ENCODE measurements at places on chromosomes 6 and 20.

- DNase-seq = no peak
These were observed 5.4 kb downstream of the UQCC2 start for GRCh38 chr6:33705955-33706725.

DNA sequence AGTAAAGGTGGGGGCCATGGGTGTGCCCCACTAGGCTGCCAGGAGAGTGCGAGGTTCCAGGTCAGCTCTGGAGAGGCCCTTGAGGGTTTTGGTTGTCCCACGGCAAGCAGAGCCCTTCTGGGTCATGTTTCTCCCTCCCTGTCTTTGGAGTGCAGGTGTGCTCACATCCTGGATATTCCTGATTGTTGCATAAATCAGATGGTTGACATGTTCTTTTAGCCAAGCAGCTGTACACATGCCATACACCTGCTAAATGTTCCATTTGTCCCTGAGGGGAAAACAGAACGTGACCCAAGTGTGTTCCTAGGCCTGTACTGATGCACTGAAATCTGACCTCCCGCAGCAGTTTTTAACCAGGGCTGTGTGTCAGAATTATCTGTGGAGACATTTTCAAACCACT, 77.5 kb upstream of the BEND3 start:
- no peak for DNase-seq

GRCh38 chr6:125991653-125992052, 5.3 kb downstream of the TRMT11 start:
- no peak for DNase-seq

DNA sequence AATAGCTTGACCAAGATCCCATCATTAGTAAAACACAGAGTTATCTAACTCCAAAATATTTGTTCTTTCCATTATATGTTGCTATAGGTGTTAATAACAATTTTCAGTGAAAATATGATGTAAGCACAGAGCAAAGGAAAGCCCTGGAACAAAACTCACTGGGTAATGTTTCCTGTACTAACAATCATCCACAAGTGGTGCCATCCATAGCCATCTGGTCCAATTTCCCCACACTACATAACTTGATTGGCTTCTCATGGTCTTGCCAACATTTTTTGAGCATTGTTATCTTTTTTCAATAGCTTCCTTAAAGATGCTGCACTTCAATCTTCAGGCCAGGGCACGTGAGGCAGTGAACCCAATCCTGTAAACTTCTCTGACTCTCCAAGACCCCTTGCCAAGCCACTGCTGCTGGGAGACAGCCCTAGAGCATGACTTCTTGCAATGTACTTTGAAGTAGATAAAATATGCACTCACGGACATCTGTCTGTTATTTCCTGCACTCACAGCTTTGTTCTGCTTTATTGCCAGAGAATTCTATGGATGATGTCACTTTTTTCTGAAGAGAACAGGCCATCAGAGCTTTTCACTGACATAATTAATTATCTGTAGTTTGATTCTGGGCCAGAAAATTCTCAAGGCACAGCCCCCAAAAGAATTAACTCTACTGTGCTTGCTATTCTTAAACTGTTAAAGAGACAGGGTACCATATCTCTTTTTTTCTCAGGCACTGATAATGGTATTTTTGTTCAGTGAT, 97.5 kb upstream of the TMEM30A start:
- no peak for DNase-seq

DNA sequence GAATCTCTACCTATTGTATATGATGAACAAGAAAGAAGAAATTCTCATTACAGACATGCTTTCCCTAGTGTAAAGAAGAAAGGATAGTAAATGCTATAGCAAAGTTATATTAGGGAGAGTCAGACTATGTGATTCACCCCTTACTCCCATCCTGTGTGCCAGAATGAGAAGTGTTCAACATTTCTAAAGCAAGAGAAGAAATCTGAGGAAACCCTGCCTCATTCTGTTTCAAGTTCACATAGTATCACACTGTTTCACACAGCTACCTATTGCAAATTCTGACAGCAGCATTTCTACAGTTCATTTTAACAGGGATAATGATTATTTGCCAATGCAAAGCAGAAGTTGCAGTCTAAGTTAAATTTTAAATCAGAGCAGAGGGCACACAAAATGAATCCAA, 267.2 kb upstream of the TCF21 start:
- no peak for DNase-seq

DNA sequence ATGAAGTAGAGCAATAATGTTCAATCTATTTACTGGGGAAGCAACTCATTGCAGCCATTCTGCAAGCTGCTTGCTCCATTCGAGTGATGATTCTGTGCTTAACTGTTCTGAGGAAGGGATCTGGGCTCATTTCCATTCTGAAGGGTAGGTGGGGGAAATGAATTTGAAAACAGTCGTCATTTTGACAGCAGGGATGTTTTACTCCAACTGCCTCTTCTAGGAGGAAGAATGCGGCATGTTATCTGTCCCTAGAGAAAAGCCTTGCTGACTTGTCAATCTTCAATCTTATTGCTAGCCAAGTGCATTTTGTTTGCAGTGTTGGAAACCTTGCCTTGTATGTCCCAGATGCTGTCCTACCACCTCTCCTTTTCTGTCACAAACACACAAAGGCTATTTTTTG, 105.9 kb downstream of the PRDM13 start:
- DNase-seq = no peak

DNA sequence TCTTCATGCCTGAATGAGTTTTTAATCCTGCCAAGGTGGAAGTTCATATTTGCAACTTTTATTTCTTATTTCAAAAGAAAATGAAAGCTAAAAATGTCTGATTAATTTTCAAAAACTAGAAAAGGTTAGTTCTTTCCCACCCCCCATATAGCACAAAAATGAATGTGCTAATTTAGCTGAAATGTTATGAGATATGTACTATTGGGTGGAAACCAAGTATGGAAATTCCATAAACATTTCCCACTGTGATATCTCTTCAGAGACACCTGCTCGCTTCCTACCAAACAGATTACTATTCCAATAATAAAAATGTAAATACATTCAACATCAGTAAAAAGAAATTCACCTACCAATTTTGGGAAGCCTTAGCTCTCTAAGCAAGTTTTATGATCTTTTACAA, 678.6 kb upstream of the ID4 start:
- no peak for DNase-seq

GRCh38 chr6:139751179-139751578, 376.7 kb upstream of the CITED2 start:
- no peak for DNase-seq

- DNase-seq = no peak
These were observed 697.3 kb downstream of the FRK start for GRCh38 chr6:115363379-115363778.

DNA sequence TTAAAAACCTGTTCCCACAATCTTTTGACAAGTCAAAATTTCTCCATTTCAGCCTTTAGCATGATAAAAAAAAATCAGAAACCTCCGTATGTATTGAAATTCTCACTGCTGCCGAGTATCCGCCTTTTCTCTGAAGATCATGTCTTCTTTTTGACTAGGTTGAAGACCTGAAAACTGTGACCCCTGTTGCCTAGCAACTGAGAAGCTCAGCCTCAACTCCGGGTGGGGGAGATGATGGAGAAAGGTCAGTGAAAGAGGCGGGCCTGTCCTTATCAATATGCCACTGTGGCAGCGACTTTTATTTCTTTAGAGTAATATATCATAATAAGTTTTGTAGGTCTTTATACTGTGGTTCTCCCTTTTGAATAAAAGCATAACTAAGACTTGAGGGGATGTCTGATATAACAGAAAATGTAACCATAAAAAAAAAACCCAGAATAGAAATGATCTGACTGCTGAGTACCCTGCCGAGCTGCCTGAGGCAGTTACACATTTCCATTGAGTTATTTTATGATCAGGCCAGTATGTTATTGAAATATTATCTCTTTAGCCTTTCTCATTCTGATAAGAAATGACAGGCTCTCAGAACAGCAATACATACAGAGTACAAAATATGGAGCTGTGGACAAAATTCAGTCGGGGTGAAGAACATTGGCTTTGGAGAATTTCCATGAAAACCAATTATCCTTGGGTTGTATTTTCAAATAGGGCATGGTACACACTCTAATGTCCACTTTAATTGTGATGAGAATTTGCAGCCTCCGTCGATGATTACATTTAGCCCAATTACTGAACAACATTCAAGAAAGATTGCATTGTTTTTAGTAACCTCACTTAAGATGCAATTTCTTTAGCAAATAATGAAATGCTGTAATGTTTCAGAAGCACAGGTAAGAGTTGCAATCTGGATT, 136.7 kb upstream of the EEF1E1 start:
- DNase-seq = no peak

DNA sequence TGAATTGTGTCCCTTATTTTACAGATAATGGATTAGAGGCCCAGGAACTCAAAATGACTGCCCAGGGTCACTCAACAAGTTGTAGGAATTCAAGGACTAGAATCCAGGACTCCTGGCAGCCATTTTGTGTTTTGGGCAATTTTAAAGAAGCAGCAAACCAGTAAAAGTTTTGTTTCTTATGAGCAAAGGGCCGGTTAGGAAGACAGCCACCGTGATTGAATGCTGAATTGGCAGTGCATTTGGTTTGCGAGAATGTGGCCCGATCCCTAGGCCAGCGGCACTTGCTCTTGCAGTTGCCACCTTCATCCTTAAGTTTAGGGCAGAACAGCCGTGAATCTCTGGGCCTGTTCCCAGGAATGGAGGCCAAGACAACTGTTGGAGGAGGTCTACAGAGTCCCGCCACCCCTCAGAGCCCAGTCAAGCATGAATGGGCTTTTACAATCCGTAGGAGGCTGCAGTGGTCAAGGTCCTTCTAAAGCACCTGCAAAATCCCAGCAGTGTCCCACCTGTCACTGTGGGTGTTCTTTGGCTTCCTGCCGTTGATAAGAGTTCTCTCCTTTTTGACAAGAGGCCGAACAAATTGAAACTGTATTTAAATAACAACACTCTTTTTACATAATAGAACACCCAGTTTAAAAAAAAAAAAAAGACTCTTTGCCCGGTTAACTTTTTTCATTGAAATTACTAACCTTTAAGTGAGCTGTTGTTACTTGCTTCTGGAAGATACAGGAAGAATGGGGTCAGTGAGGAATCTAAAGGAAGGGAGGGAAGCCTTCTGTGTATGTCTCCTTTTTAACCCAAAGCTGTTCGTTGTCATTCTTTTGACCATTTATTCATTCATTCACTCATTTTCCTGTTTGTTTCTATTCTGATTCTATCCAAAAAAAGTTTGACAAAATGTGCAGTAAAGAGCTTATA, 68.7 kb downstream of the PHACTR2 start:
- DNase-seq = no peak

- no peak for DNase-seq
These were observed 1.6 kb upstream of the SOBP start for GRCh38 chr6:107488174-107488874.

DNA sequence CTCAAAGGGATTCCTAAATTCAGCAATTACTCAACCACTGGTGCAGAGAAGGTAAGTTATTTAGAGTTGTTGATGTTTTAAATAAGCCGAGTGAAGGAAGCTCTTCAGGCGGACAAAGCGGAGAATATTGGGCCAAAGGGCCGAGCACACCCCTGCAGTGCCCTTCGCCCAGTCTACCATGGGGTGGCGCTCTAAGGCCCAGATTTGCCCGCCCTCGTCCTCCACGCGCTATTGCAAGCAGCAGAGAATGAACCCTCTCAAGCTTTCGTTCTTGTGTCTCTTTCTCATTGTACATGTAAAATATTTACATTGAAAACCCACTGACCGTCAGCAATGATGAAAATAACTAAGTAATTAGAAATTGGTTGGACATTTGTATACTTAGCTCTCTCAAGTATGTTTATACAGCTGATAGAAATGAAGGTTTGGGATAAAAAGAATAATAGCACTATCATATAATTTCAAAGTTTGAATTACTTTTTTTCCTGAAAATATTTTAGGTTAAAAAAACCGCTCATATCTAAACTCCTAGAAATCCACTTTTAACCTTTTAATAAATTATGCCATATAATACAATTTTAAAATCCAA, 195.0 kb upstream of the CEP162 start:
- peak; percentile 55 for DNase-seq

DNA sequence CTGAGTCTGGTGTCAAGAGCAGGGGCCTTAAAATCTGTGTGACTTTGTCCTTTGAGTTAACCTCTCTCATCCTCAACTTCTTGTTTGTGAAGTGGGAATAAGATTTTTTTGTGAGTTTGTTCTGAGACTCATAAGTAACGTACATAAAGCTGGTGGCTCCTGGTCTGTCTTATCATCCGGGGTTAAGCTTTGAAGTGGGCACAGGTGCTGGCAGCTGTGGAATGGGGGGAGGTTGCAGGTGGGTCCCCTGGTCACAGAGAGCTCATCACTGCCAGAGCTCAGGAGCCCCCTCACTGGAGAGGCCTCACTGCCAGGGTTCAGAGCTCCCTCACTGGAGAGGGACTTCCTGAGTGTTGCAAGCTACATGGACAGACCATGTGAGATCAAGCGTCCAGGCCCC, 174.1 kb downstream of the NRN1 start:
- DNase-seq = no peak

- DNase-seq = peak; percentile 46
These were observed 206.3 kb downstream of the PREX1 start for GRCh38 chr20:48621376-48622078.

- DNase-seq = no peak
These were observed 1.4 kb upstream of the COL11A2 start for GRCh38 chr6:33193619-33194018.

GRCh38 chr6:132198040-132198439, 203.2 kb downstream of the MOXD1 start:
- DNase-seq = no peak

DNA sequence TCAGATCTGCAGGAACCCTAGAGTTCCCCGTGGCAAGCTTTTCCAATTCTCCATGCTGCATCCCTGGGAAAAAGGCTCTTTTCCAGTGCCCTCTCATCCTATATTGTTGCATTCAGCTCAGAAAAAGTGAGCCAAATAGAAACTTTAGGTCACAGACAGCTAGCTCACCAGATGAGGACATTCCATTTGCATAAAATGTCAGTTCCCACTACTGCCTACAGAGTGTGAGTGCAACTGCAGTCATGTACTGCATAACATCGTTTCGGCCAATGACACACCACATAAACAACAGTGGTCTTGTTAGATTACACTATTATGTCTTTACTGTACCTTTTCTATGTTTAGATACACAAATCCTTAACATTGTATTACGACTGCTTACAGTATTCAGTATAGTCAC, 8.6 kb downstream of the HS3ST5 start:
- DNase-seq = no peak

- DNase-seq = no peak
These were observed 352.3 kb upstream of the AGPAT4 start for GRCh38 chr6:161626132-161626676.

DNA sequence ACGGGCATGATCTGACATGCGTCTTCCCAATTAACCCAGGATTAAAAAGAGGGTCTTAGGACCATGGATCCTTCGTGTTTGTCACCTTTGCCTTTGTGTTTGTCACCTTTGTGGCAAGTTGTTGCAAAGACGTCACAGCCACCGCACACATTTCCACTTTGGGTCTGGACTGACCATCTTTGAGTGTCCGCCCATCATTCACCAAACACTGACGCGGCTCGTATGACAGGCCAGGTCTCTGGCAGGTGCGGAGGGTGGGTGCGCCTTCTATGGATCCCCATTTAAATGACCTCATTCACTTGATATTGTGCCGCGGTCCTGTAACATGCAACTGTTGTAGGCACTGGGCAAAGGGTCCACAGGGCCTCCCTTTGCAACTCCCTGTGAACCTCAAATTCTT, 404.1 kb downstream of the TAF4 start:
- no peak for DNase-seq
